ENCODE measurements at places on chromosomes 4 and X. TPM values are rescaled to one million over a fixed set of nuclear protein-coding genes. Genes with fewer than 3 reads are reported as not detected.

The WDR44 gene
- total RNA-seq: 6.2 TPM

The TRIM60 gene
- not detected for total RNA-seq

The GNL3L gene
- total RNA-seq: 51.1 TPM

The MAGEA11 gene
- not detected for total RNA-seq

The DCHS2 gene
- not detected for total RNA-seq

The RPS6KA6 gene
- total RNA-seq: not detected

The AMER1 gene
- total RNA-seq: 2.8 TPM

All from A172 (cell line).